ENCODE measurements at places on chromosomes 4 and X.

DNA sequence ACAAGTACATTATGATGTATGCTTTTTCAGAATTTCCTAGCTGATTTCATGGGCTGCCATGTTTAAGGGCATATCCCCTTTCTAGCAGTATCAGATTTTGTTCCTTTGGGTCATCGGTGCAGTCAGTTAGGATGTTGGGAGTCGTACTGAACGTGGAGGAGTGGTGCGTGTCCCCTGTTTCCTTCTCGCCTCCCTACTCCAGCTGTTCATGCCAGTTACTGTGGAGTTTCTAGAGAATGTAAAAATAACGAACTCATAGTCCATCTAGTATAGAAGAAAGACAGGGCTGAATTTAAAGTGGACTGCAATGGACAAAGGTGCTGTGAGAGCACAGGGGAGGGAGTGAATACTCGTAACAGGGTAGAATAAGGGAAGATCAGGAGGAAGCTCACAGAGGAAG lies 111.3 kb downstream of the CEP135 start:
- H3K27me3 ChIP-seq: peaks cover 42% of the 10 kb centered on the region
- H3K27ac ChIP-seq: no peak overlapping the region
- H3K4me1 ChIP-seq: no peaks in the 10 kb centered on the region
- H3K36me3 ChIP-seq: no peaks in the 10 kb centered on the region
- no peak overlapping the region for H3K4me3 ChIP-seq

GRCh38 chr4:147610686-147611085 lies 6.5 kb upstream of the TMEM184C start:
- no peaks in the 10 kb centered on the region for H3K36me3 ChIP-seq
- H3K4me3 ChIP-seq: no peak overlapping the region
- DNase-seq: no peak
- H3K27ac ChIP-seq: no peak overlapping the region

- H3K4me1 ChIP-seq: peaks cover 4% of the 10 kb centered on the region
- H3K27me3 ChIP-seq: no peaks in the 10 kb centered on the region
- peaks cover 41% of the 10 kb centered on the region for H3K36me3 ChIP-seq
Observed at GRCh38 chrX:18674417-18674787, 2.5 kb upstream of the RS1 start.

DNA sequence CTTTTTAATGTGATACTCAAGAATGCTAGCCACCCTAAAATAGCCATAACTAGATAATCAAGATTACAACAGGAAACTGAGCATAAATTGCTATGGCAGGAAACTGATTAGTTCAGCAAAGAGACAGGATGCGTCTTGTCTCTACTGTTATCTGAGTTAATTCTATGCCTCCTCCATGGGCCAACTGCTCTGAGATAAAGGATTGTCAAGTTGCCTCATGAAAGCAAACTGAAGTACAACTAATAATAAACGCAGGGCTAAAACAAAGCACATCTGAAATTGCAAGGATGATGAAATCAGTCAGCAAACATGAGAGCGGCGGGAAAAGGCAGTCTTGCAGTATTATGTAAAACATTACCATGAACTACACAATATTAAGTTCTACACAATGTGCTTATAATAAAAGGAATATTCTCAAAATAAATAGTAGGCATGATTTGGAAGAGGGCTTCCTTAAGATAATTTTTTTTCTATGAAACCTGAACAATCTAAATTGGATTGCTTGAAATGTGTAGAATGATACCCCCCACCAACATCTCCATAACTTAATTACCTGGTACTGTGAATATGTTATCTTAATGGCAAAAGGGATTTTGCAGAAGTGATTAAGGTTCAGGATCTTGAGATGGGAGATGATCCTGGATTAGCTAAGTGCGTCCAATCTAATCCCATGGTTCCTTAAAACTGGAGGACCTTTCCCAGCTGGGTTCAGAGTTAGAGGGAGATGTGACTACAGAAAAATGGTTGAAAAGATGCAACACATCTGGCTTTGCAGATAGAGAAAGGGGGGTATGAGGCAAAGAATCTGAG lies 65.9 kb downstream of the ANTXR2 start:
- H3K36me3 ChIP-seq: peaks cover 9% of the 10 kb centered on the region
- H3K27me3 ChIP-seq: no peaks in the 10 kb centered on the region
- peak overlapping the region; percentile 76 for H3K27ac ChIP-seq

GRCh38 chr4:81874661-81875515 lies 403.2 kb upstream of the RASGEF1B start:
- peaks cover 10% of the 10 kb centered on the region for H3K27me3 ChIP-seq
- DNase-seq: no peak
- no peak overlapping the region for H3K27ac ChIP-seq
- H3K36me3 ChIP-seq: no peaks in the 10 kb centered on the region

DNA sequence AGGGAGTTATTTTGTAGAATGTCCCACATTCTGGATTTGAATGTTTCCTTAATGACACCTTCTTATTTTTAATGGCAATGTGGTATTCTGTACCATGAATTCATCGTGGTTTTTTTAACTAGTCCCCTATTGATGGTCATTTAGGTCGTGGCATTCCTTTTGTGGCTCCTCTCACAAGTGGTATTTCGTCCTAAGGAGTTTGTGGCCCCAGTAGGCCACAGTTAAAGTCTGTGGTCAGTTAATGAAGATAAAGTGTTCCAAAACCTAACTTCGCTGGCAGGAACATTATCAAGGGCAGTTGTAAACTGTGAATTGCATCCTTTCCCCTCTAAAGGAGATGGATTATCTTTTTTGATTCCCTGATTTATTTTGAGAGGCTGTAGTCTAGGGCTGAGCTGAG lies 133.2 kb downstream of the TMEM164 start:
- no peaks in the 10 kb centered on the region for H3K27me3 ChIP-seq
- DNase-seq: no peak
- H3K4me1 ChIP-seq: no peaks in the 10 kb centered on the region
- H3K27ac ChIP-seq: no peak overlapping the region

GRCh38 chrX:38656350-38656915 lies 95.1 kb downstream of the TSPAN7 start:
- no peaks in the 10 kb centered on the region for H3K4me1 ChIP-seq
- no peak overlapping the region for H3K4me3 ChIP-seq
- H3K27me3 ChIP-seq: no peaks in the 10 kb centered on the region
- DNase-seq: no peak

DNA sequence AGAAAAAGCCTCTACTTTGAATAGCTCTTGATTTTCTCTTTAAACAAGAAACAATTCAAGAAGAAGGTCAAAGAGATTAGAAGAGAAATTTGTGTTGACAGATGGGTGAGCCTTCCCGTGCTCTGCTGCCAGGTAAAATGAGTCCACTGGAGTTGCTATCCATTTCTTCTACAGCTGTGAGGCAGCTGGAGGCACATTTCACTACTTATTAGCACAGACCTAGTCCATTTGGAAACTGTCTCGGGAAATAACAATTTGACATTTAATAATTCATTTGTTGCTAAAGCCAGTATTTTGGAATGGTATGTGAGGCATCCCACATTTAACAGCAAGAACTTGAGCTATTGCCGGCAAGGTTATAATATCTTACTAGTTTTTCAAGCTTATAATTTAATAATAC lies 396.8 kb upstream of the GRIA3 start:
- no peak overlapping the region for H3K4me3 ChIP-seq
- no peaks in the 10 kb centered on the region for H3K27me3 ChIP-seq
- no peak for DNase-seq
- H3K36me3 ChIP-seq: no peaks in the 10 kb centered on the region

GRCh38 chr4:186931519-186931918 lies 207.9 kb upstream of the FAT1 start:
- H3K27me3 ChIP-seq: no peaks in the 10 kb centered on the region
- no peaks in the 10 kb centered on the region for H3K36me3 ChIP-seq
- no peak for DNase-seq

GRCh38 chr4:121879135-121879534 lies 8.9 kb upstream of the BBS7 start:
- H3K4me3 ChIP-seq: no peak overlapping the region
- no peak overlapping the region for H3K27ac ChIP-seq
- no peaks in the 10 kb centered on the region for H3K4me1 ChIP-seq
- no peak for DNase-seq
- H3K36me3 ChIP-seq: no peaks in the 10 kb centered on the region
- peaks cover 52% of the 10 kb centered on the region for H3K27me3 ChIP-seq

DNA sequence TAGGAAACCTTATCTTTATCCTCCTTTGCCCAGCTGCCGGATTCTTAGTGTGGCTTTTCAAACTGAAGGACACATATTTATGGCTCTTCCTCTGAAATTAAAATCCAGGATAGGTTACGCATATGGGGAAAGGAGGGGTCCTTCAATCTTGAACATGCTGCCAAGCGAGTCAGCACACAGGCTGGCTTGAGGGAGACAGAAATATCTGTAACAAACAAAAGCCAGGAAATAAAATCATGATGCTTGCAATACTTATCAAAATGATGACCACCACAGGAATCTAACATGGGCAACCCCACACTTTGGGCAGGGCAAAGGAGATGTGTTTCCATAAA lies 196.4 kb upstream of the LDB2 start:
- no peak overlapping the region for H3K4me3 ChIP-seq
- no peaks in the 10 kb centered on the region for H3K4me1 ChIP-seq
- DNase-seq: no peak
- no peaks in the 10 kb centered on the region for H3K27me3 ChIP-seq
- H3K27ac ChIP-seq: no peak overlapping the region
- H3K36me3 ChIP-seq: no peaks in the 10 kb centered on the region
